Activated T-helper 2 cell treated with anti-CD3 and anti-CD28 coated beads, Interferon-gamma antibody, Interleukin-2, Interleukin-4, amounts not matched to agents 10 μg/mL and 5 μg/mL and 100 μg/mL, durations not matched to agents 14 hours and 24 hours and 36 hours (primary cell): ENCODE measurements at places on chromosomes 2 and 18.

- DNase-seq: no peak
These were observed 10.5 kb downstream of the CAPN10 start for GRCh38 chr2:240597054-240597418.

DNA sequence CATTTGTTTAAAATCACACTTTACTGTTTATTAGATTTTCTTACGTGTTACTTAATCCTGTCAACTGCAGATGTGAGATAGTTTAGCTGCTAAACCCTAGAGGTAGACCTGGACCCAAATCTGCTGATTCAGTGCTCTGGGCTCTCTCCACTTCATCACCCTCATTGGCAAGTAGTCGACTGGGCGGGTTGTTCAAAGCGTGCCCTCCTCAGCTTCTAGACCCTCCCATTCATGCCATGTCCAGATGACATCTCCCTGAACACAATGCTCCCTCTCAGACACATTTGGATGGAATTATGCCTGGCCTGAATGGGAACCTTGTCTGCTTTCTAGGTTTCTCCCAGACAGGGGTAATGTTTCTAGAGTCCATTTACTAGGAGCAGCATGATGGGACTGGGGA, 43.7 kb downstream of the RPIA start:
- no peak for DNase-seq

DNA sequence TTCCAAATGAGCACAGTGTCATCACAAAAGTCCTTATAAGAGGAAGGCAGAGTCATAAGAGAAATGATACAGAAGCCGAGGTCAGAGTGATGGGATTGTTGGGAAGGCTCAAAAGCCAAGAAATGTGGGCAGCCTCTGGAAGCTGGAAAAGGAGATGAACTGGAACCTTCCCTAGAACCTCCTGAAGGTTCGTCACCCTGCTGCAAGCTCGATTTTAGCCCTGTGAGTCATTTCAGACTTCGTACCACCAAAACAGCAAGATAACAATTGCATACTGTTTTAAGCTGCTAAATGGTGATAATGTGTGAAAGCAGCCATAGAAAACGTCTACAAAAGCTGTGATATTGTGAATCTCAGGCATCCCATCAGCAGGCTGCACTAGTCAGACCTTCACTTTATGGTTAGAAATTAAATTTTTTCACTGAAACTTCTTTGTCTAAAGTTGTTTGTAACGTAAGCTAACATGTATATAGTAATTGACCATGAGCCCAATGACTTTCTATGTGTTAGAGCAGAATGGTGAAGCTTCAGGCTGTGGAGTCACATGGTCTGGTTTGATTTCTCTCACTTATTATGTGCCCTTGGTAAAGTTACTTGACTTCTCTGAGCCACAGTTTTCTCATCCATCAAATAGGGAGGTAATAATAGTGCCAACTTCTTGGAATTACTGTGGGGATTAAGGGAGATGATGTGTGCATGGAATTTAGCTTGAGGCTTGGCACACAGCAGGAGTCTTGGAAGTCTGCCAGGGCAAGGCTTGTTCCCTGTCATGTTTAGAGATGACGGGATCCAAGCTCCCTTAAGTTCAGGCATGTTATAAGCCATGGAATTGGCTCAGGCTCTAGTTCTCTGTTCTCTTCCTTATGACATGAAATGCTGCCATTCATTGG, 132.0 kb upstream of the CCDC195 start:
- DNase-seq: no peak

GRCh38 chr2:191486584-191487320, 191.2 kb upstream of the NABP1 start:
- DNase-seq: no peak

DNA sequence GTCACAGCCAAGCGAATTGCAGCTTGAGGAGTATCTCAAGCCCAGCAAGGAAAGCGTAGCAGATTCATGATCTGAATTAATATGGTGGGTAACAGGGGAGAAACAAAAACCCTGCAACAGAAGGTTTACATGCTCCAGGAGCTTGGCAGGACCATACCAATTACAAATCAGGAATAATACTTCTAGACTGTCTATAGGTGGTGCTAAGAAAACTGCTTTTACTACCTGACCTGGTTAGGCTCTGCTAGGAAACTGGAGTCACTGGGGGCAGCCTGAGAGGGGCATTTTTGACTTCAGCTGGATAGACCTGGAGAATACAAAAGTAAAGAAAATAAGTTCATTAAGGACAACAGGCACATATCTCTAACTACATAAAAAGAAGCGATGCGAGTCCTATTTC, 24.6 kb upstream of the SPOPL start:
- DNase-seq: no peak

DNA sequence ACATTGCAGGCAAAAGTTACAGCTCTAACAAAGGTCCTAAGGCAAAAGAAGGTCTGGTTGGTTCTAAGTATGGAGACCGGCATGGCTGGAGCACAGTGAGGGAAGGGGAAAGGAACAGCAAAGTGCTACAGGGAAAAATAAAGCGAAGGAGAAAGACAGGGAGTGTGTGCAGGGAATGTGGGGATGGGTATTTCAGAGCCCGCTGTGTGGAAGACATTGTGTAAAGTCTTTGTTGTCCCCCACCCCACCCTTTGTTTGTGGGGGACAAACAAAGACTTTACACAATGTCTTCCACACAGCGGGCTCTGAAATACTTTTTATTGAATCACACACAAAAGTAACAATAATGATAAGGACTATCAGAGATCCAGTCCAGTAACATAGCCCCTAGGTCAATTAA, 28.9 kb upstream of the C2orf15 start:
- DNase-seq: no peak
